ENCODE measurements at places on chromosomes 5 and 9.

DNA sequence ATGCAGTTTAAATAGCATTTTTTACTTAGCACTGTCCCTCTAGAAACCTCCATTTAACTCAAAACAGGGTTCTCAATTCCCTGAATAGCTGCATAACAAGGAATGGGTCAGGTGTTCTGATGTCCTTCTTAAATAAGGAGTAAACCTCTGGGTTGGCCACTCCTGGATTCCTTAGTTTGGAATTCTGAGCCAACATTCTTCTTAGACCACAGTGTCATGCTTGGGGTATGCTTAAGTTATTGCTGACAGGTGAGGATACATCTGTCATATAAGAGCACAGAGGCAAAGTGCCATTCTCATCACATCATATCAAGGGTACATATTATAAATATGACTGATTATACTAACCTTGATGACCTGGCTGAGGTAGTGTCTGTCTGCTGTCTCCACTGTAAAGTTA, 179.9 kb upstream of the SEMA6A start:
- no peak for DNase-seq

DNA sequence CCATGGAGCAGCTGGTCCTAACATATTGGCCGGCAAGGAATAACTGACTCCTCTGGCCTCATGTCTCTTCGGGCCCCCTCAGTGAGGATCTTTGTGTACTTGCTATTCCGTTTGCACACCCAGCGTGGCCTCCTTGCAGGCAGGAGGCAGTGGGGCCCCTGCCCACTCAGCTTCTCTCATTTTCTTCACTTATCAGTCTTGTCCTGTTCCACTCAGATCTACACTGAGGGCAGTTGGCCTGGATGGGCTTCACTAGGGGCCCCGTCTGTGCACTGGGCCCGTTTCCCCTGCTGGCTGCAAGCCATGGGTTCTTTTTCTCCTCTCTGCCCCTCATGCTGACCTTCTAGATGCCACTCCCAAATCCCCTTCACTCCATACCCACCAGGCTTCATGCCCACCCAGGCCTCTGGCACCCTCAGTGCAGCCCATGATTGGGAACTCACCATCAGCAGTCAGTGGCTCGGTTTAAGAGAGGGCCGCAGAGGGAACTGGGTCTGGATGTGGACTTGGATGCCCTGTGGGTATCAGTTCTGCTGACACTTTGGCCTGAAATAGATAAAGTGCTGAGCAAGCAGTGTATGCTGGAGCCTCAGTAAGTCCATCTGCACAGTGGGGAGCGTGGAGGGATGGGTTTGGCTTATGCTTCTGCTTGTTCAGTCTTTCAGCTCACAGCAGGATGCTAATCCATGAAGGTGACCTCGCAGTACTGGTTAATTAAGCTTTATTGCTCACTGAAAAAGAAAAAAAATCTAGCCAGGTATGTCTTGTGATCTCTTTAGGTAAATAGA, 57.9 kb downstream of the ERBIN start:
- no peak for DNase-seq

DNA sequence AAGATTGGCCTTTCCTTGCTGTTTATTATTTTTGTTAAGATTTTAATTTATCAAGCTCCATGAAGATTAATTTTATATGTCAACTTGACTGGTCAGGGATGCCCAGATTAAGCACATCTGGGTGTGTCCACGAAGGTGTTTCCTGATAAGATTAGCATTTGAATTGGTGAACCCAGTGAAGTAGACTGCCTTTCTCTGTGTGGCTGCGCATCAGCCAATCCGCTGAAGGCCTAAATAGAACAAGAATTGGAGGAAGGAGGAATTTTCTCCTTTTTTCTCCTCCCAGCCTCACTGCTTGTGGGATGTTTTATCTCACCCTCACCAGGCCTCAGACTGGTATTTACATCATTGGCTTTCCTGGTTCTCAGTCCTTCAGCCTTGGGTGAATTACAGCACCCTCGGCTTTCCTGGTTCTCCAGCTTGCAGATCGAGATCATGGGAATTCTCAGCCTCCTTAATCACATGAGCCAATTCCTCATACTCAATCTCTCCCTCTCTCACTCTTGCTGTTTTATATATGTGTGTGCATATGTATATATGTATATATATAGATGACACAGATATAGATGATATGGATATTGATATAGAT, 135.4 kb upstream of the SPEF2 start:
- DNase-seq = no peak

DNA sequence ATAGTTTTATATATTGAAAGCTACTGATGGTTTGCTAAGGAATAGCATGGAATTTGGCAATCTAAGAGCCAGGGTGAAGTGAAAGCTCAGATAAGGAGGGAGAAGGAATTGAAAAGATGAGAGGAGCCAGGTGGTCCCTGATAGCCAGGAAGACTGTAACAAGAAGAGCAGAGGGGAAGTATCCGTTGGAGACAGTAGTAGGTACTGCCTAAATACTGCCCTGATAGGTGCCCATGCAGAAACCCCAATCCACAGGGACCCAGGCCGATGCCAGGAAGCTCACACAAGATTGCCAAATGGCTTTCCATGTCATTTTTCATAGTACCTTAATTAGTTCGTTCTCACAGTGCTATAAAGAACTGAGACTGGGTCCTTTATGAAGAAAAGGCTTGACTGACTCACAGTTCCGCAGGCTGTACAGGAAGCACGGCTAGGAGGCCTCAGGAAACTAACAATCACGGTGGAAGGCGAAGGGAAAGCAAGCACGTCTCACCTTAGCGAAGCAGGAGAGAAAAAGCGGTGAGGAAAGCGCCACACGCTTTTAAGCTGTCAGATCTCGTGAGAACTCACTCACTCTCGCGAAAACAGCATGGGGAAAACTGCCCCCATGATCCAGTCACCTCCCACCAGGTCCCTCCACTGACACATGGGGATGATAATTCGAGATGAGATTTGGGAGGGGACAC, 13.0 kb downstream of the ACTL7B start:
- peak; percentile 30 for DNase-seq

DNA sequence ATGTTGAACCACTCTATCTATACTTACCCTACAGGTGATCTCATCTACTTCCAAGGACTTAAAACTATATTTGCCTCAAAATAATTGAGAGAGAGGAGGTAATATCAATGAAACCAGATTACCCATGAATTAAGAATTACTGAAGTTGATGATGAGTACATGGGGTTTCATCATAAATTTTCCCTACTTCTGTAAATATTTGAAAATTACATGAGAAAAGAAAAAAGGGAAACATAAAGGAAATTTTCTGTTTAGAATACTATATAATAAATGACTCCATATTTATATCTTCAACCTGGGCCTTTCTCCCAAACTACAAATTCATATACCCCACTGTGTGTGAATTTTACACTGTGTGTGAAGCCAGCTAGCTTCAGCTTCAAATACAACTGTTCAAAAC, 2.6 kb downstream of the TSTD2 start:
- no peak for DNase-seq

DNA sequence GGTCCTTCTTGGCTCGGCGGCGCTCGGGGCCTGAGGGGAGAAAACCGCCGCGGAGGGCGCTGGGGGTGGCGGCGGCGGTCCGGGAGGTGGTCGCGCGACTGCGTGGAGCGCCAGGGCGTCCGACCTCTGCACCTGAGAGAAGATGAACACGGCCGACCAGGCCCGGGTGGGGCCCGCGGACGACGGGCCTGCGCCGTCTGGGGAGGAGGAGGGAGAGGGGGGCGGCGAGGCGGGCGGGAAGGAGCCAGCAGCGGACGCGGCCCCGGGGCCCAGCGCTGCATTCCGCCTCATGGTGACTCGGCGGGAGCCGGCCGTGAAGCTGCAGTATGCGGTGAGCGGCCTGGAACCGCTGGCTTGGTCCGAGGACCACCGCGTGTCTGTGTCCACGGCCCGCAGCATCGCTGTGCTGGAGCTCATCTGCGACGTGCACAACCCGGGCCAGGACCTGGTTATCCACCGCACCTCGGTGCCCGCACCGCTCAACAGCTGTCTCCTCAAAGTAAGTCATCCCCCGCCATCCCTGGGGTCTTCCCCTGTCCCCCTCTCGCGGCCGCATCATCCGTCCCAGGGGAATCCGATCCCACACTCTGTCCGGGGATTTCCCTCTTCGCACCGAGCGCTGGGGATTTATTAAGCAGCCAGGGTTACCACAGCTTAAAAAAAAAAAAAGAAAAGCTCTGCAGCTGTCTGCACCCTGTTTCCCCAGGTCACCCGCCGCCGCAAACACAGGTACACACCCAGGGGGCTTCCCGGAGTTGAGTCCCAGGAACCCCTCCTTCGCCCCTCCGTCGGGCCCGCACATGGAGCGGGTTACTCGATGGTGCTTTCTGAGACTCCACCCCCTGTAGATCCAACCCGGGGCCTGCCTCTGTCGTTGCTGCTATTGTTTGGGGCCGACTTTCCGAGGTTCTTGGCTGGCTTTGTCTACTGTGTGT, at the start of gene GTF3C4:
TSS of gene GTF3C4 (plus strand) at position 8 of the 935 bp plus-strand sequence. CDS start at position 143, 135 bp downstream.
- DNase-seq = peak; percentile 71

GRCh38 chr5:144076521-144077083, 93.9 kb downstream of the YIPF5 start:
- no peak for DNase-seq

- DNase-seq = no peak
Measured at GRCh38 chr5:50898966-50899365, 232.5 kb downstream of the PARP8 start.

DNA sequence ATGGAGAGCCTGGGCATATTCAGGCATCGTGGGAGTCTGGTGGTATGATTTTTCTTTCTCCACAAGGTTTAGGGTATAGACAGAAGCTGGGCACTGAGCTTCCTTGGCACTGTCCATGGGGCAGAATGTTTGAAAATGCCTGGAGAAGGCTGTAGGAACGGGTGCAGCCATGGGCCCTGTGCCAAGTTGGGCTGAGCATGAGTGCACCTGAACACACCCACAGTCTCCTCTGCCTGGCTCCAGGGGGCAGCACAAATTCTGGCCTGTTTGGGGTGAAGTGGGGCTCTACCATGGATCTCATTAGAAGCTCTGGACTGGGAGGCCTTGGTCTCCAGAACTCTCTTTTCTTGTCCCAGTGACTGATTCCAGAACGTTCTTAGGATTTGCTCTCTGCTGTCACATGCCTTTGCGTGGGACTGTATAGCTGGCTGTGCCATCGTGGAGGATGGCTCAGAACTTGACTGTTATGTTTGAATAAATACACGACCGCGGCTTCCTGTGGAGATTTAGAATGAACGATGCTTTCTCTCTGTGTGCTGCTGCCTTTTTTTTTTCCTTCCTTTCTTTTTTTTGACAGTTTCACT, 229.8 kb downstream of the FANCC start:
- peak; percentile 29 for DNase-seq

DNA sequence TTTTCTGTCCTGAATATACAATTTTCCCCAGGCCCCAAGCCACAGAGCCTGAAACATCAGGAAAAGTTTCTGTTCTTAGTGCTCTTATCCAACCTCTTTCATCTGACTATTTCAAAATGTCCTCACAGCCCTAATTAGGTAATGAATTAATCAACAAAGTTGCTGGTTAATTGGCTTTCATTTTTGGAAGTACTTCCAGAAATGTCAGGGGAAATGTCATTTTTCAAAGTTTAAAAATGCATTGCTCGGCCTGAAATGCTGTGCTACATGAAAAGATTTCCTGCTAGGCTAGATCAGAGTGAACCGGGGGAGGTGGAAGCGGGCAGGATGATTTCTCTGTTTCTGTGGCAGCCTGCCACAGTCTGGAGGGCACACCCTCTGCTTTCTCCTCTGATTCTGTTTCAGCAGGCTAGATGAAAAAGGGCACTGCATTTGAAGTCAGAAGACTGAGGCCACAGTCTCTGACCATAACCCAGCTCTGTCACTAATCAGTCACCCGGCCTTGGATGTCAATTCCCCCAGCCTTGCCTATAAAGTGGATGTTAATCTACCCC, 55.9 kb upstream of the BARX1 start:
- peak; percentile 16 for DNase-seq

DNA sequence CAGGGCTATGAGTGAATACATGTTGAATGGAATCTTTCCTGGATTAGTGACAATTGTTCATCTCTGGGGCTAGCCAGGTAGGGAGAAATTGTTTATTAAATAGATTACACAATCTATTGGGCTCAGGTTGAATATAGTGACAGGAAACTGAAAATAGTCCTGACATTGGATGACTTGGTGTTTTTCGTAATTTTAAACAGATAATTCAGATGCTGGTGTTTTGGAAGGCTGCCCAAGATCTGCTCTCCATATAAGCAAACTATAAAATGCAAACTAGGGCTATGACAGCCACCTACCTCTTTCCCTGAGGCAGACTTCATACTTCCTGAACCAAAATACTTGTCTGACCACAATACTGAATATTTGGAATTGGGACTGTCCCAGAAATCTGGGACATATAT, 99.1 kb downstream of the ENC1 start:
- peak; percentile 15 for DNase-seq

DNA sequence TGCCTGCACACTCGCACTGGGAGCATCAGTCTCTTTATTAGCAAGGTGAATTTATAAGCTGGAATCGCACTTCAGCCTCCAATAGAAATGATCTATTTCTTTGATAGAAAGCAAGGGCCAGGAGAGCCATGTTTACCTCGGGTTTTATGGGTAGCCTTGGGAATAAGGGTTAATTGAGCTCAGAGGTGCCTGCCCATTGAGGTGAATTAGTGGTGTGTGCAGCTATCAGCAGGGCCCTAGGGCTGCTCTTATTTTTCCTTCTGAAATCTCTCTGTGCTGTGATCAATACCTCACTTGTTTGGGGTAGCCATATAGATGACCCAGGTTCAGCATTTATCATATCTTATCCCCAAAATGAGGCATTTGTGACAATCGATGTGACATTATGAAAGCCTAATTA, 297.8 kb downstream of the EBF1 start:
- DNase-seq = no peak

DNA sequence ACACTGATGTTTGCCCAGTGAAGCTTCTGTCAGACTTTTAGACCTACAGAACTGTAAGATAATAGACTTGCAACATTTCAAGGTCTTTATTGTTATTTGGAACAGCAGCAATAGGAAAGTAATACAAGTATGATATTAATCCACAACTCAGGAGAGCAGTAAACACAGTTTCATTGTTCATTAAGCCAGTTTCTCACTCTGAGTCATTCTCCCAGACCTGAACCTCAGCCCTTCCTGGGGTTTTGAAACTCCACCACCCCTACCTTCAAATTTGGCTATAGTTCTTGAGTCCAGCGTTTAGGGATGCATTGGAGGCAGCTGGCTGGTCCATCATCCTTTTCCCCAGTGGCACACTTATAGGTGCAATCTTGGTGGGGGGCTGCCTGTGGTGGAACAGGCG, 203.2 kb downstream of the RAB3C start:
- no peak for DNase-seq

DNA sequence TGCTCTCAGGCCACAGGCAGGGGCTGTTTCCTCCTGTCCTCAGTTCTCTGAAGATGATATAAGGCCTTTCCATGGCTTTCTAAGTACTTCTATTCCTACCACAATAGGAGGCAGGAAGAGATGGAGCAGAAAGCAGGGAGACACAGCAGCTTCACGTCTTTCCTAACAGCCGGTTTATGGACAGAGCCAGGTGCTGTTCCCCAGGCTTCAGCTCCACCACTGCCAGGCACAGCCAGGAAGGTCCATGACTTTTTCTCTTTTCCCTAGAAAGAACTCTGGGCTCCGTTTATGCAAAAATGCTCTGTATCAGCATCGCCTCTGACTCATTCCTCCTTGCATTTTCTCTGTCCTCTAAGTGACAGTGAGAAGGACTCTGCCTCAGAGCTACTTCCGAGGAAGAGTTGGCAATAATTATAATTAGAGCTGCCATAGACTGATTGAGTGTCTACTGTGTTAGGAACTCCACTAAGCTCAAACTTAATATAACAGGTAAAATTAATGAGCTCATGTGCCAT, 478.5 kb downstream of the RASEF start:
- no peak for DNase-seq

Measured in hematopoietic multipotent progenitor cell treated with erythropoietin and hydrocortisone succinate and interleukin-3 and kit ligand, for 4 days (in vitro differentiated cells).